Naive thymus-derived CD8-positive, alpha-beta T cell (primary cell): ENCODE measurements at places on chromosomes 5 and 9.
A peak's percentile ranks its signal among the peaks of the same experiment; 100 is the strongest.

- no peak for DNase-seq
Measured at GRCh38 chr5:125612181-125612721, 811.0 kb upstream of the GRAMD2B start.

- DNase-seq = no peak
Measured at GRCh38 chr5:149550594-149551226, 529 bp downstream of the CSNK1A1 start.

- no peak for DNase-seq
Measured at GRCh38 chr5:50967009-50967562, 300.6 kb downstream of the PARP8 start.

DNA sequence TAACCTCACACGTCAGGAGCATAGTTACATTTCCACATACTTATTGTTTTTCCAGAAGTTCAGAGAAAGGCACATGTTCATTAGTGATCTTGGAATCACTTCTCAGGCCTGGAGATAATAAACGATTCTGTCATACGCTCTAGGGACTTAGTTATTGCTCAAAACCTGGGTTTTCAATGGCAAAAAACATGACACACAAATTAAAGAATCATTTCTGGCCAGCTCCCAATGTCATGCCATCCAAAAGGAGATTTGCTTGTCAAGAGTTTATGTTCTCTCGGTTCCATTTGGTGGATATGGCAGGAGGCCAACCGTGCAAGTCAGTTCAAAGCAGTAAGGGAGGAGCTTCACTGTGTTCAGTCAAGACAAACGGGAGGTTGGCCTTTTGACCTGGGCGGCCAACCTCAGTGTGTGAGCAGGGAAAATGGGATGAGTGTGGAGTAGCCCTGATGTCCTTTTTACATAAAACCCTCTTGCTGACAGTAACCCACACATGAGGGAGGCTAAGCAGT lies 123.4 kb downstream of the NXNL2 start:
- DNase-seq = no peak

GRCh38 chr9:28616310-28616709 lies 1043.0 kb upstream of the C9orf72 start:
- no peak for DNase-seq

- no peak for DNase-seq
Measured at GRCh38 chr5:148125641-148126040, 42.7 kb upstream of the SPINK14 start.

DNA sequence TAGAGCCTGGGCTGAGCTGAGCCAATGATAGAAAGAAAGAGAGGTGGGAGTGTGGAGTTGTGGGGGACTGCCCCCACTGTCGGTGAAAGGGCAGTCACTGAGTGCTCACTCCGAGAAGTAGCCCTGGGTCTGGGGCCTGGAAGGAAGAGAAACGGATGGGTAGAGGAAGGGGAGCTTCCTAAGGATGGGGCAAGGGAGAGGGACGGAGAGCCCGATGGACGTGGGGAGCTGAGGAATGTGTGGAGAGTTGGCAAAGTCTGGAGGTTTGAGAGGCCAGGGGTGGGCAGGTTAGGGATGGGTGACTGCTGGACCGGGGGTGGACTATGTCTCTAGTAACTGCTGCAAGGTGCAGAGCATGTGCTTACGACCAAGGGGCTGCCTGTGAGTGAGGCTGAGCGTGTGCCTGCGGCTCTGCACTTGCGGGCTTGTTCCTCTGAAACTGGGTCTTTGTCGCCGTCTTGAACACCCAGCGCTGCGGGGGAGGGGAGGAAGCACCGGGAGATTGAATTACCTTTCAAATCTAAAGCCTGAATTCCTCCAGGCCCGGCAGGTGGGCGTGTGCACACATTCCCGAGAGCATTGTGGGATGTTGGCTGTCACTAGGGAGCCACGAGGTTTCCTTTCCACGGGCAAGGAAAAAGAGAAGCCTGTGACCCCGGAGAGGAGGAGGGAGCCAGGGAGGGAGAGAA lies 76.4 kb upstream of the ARAP3 start:
- no peak for DNase-seq

GRCh38 chr5:138536665-138537315 lies 6.2 kb downstream of the ETF1 start:
- DNase-seq = peak; percentile 28

- DNase-seq = no peak
Measured at GRCh38 chr5:165665735-165666400, 2160.4 kb downstream of the MAT2B start.

- DNase-seq = no peak
Measured at GRCh38 chr5:38793099-38793498, 52.7 kb upstream of the OSMR start.

GRCh38 chr9:82170866-82171265 lies 182.3 kb downstream of the SPATA31D1 start:
- no peak for DNase-seq

DNA sequence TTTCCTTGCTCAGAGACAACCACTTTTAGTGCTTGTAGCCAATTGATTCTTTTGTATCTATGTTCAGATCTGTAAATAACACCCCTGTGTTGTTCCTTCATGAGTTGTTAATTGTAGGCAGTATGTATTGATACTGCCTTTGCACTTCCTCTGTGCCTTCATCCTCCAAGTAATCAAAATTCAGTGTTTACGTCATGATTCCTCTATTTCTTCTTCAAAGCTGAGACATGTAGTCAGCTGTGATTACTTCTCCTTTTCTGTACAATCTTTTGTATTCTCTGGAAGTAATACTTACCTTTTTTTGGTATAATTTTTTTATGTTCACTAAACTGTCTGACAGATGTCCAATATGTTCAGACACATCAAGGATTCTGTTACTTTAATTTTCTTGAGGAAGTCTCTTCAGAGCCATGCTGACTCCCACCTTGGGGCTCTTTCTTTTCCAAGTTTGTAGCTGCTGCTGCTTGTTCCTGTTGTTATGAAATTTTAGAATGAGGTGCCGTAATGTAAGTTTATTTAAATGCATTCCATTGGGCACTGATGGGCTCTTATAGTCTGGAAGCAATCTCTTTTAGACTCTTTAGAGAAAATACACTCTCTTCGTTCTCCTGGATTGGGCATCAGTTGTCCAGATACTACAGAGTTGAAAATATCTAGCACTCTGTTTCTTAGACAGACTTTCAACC lies 30.5 kb upstream of the LRRC70 start:
- DNase-seq = no peak

DNA sequence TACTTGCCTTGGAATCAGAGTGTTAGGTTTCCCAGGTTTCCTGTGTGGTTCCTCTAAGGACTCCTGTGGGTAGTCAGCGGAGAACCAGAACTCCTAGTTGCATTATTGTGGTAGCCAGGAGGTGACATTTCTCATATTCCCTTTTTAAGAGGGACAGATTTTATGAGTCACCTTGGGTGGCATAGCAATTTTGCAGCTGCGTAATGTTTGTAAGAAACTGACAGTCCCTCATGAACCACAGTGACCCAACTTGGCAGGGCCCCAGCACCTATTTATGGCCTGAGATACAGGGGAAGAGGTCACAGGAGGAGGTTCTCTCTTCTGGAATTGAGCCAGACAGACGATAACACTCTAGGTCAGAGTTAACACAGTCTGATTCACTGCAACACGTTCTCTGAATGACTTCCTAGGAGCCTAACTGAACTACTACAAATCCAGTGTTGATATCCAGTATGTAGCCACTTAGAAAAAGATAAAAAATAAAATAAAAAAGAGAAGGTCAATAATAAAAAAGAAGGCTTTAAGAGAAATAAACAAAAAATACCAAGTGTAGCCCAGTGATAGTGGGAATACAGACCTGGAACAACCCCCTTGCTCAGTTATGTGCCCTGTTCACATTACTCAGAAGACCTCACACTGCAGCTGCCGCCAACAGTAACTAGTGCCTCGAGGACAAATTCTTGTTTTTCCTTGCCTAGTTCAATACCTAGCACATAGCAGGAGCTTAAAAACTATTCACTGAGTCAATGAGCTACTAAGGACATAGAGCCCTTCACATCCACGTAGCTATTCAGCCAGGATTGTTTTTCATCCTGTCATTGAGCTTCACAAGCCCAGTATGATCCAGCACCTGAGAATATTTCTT lies 50.7 kb upstream of the VLDLR start:
- no peak for DNase-seq

GRCh38 chr9:36328798-36329411 lies 70.7 kb upstream of the GNE start:
- DNase-seq = no peak

DNA sequence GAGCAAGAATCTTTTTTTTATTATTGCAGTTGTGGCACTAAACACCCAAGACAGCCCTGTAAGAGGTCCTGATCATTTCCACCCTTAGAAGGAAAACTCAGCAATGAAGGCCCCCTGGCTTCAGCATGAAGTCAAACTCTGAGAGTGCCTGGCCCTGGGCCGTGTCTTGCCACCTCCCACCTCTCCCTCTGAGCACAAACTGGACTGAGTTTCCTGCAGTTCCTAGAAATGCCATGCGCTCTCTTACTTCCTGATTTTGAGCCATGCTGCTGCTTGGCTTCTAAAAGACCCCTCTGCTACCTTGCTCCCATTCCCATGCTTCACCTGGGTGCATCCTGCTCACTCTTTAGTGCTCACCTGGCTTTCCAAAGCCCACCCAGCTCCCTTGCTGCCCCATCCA lies 140.4 kb upstream of the KLF9 start:
- no peak for DNase-seq

- DNase-seq = no peak
Measured at GRCh38 chr5:72305194-72306142, 14.6 kb downstream of the MRPS27 start.

- no peak for DNase-seq
Measured at GRCh38 chr9:20990867-20991266, 40.6 kb downstream of the HACD4 start.

- DNase-seq = no peak
Measured at GRCh38 chr5:2666081-2666480, 85.4 kb downstream of the IRX2 start.

DNA sequence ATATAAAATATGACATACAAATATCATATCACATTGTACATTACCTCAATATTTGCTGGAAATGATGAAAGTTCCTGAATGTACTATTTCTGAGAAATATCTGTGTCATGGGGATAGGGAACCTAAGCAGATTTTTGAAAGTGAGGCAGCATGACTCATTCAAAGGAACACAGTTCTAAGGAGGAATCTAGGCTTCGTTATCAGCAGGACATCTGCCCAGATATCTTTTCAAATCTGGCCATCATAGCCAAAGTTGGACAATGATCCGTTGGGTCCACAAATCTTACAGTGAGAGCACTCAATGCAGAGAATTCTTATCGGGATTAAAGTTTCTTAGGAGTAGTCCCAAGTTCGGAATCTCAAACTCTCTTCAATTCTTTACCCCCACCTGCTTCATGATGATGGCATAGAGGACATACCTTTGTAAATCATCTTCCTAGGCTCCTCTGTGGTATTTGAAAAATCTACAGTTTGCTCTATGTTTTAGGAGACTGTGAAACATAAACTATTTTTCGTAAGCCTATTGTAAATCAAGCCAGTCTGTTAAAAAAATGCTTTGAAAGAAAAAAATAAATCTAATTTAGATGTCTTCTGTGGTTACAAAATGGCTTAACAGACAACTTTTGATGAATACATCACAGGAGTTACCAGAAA lies 29.4 kb upstream of the ALDH1A1 start:
- no peak for DNase-seq

DNA sequence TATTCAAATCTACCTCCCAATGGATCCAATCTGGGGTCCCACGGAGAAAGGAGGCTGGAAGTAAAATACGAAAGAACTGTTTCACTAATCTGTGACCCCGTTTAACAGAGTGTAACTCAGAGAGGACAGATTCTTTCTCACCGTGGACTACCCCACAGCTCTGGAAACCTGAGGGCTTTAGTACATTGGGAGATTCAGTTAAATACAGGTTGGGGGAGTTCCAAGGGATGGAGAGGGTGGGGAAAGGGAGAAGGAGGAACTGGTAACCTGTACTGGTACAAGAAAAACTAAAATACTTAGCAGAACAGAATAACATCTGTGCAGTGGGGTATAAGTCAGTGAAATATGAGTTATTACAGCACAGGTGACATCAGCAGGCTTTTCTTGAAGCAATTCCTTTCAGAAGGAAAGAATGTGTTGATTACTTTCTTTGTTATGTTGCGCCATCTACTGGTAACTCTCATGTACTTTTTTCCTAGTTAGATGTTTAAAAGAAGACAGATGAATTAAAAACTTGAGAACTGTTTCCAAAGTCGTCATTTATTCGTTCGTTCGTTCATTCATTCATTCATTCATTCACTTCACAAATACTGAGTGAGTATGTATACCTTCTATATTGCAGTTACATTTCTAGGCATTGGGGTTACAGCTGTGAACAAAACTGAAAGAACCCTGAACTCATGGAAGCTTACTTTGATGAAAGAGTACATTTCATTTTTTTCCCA lies 30.0 kb upstream of the STOM start:
- no peak for DNase-seq

DNA sequence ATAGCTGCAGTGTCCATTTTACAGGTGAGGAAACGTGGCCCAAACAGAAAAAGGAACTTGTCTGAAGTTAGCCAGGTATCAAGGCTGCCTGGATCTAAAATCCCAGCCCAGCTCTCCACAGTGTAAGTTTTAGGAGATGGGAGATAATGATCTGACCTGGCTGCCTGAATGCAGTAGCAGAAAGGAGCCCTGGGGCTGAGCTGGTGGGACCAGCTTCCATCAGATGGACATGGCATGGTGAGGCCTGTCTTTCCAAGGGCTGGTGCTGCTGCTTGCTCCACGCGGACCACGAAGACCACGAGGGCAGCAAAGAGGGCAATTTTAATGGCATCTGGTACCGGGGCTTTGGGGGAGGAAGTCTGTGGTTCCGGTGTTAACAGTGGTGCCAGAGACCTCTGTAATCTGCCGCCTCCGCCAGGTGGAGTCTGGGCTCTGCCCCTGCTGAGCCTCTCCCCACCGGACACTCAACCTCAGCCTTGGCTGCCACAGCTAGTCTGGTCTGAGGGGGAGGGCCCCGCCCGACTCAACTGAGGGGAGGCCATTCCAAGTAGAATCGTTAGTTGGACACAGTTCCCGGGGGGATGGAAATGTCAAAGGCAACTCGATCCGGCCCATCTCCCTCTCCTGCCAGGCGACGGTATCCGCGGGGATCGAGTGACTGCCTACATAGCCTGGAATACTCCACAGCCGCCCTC lies 650 bp downstream of the MYORG start:
- DNase-seq = peak; percentile 38

DNA sequence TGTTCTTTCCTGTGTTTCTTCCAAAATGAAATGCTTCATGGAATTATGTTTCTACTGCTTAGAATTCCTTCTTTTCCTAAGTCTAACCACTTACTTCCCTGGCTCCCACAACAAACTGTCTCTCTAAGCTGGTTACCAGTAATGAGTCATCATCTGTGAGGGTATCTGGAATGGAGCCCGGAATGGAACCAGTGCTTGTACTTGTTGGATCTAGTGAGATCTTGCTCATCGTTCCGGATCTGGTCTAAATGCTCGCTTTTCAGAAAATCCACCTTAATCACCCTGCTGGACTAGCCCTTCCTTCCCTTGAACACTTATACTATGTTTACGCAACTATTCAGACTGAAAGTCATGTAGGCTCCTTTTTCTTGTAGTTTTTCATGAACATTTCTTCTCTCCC lies 184.8 kb downstream of the PBX3 start:
- DNase-seq = no peak

DNA sequence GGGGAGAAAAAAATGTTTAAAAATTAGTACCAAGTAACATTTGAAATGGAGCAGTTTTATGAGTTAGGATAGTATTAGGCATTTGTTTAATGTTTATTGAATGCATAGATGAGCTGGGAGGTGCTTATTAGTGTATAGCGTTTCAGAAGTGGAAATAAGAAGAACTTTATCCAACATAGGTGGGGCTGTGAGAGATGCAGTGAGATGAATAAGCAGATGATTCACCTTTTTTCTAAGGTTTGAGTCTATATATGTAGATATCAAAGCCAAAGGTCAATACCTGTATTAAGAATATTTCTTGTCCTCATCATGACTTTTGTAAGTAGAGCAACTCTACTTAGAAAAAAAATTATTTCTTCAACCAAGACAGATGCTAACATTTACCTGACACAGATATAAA lies 54.6 kb upstream of the POU4F3 start:
- no peak for DNase-seq
